Kidney capillary endothelial cell (primary cell): ENCODE measurements at places on chromosomes 13 and 19.

GRCh38 chr13:77831866-77832265 is 86.8 kb downstream of the EDNRB start:
- no peak for DNase-seq

DNA sequence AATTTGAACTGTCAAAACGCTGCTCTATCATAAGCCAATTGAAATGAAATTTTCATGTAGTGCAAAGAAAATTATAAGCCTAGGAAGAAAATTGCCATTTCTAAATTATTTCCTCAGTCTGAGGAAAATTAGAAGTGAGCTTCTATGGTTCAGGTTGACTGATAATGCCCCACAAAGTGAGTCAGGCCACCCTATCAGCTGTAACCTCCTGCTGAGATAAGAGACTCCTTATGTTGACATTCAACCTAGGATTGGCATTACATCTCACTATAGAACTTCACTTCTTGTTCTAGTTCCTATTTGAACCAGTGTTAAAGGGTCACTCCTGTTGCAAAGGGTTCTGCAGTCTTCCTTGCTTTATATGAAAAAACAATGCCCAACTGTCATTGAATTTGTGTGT is 32.6 kb upstream of the RFC3 start:
- DNase-seq, result no peak

DNA sequence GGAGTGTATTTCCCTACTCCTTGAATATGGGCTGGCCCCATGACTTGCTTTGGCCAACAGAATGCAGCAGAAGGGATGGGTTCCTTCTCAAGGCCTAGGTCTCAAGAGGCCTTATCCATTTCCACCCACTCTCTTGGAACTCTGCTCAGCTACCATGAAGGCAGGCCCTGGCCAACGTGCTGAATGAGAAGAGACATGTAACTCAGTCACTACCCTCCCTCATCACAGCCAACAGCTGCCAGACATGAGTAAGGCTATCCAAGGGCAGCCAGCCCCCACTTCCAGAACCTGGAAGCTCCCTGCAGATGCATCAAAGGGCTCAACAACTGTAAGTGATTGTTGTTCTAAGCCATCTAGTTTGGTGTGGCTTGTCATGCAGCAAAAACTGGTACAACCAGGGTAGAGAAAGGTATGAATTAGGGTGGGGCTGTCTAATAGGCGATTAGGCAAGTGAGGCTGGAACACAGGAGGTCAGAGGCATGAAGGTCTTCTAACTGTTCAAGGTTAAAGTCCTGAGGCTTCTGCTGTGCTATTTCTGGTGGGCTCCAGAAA is 1.4 kb upstream of the RASL11A start:
- no peak for DNase-seq

DNA sequence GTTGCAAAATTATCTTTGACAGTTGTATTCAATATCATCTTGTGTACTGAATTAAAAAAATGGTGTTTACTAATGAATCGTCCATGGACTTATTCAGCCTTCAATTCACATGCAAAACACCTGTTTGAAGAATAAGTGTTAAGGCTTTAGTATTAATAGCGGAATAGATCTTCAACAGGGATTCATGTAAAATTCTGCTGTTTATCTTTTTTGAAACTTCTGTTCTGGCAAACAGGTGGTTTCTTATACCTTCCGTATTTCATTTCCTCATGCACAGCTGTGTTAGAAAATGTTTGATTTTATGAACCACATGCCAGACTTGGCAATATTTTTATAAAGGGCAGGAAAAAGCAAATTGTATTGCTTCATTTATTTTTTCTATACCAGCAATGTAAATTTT is 255.7 kb downstream of the DACH1 start:
- DNase-seq, result no peak

GRCh38 chr19:5157186-5157585 is 183.4 kb downstream of the PTPRS start:
- no peak for DNase-seq

DNA sequence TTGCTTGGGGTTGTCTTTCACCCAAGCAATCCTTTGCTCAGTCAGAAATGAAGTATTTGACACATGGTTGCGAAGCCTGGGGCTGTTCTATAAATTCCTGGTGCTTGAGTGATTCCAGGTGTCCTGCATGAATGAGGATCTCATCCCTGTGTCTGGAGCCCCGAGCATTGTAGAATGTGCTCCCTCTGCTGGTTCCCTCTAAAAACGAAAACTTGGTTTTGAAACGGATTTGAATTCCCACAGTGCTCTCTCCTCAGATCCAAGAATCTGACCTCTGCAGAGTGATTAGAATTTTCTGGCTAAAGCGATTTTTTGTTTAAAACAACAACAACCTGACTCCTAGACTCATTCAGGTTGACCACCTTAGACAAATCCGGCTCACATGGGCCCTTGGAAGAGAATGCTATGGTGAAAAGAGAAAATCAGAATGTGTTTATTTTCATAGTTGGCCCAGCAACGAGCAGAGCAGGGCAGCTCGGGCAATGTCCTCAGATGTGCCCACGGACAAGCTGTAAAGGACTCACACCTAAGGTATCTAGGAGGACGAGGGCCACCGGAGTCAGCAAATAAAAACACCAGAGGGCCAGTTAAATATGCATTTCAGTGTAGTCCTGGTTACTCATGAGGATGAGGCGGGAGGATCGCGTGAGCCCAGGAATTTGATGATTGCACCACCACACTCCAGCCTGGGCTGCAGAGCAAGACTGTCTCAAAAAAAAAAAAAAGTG is 8.7 kb upstream of the ATP12A start:
- DNase-seq, result peak; percentile 40

- peak; percentile 83 for DNase-seq
Observed at GRCh38 chr13:94239135-94239534, 240.3 kb downstream of the DCT start.

DNA sequence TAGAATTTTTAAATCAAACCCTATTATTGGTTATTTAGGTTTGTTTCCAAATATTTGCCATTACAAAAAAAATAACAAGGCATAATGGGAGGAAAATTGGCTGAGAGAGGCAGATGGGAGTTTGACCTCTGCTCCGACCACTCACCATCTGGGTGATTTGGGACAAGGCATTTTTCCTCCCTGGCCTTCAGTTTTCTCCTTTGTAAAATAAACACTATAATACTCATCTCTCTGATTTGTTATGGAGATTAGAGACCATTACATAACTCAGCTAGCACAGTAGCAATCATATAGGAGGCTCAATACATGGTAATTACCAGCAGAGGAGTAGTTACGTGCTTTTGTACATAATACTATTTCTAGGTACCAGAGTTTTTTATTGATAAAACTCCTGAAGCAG is 70.2 kb upstream of the STK24 start:
- DNase-seq, result no peak

DNA sequence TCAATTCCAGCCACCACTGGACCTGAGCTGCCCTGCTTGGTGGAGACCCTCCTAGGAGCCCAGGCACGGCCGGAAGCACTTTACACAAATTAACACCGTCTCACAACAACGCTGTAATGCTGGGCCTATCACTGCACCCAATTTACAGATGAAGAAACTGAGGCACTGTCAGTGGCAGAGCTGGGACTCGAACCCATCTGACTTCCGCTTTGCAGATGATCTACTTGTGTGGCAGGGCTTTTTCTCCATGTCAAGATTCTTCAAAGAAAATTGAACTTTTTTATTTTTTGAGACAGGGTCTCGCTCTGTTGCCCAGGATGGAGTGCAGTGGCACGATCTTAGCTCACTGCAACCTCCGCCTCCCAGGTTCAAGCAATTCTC is 33.8 kb downstream of the ZFR2 start:
- DNase-seq, result no peak

DNA sequence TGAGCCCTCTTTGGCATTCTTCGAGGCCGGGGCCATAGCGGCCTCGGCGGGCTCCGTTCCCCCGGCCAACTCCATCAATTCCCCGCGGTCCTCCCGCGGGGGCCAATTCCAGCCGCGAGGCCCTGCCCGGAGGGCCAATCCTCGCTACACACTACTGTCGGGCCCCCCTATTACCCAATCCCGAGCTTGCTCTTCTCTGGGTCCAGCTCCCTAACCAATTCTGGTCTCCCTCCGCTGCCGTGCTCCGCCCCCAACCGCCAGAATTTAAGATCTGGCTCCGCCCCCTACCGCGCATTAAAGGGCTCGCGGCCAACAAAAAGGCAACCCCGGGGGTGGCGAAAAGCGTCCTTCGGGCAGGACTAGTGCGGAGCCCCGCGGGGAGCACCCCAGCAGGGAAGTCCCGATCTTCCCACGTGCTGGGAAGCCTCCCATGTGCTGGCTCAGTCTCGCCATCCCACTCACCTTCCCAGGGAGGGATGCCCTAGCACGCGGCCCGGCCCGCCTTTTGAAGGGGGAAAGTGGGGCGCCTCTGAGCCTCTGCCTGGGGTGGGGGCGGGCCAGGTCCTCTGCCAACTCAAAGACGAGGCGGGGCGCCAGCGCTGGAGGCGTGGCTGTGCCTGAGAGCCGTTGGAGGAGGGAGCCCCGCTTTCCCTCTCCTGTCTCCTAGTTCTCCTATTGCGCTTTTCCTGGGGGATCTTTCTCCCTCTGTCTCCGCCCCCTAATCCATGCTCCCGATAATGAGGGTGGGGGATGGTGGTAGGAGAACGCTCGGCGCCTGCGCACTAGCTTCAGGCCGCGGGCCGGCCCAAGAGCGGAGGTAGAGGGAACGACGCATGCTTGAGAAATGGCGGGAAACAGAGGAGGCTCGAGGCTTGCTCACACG is 3.5 kb downstream of the LIPE start:
- peak; percentile 86 for DNase-seq
